ENCODE measurements at places on chromosomes 11 and 22.
A peak's percentile ranks its signal among the peaks of the same experiment; 100 is the strongest.

DNA sequence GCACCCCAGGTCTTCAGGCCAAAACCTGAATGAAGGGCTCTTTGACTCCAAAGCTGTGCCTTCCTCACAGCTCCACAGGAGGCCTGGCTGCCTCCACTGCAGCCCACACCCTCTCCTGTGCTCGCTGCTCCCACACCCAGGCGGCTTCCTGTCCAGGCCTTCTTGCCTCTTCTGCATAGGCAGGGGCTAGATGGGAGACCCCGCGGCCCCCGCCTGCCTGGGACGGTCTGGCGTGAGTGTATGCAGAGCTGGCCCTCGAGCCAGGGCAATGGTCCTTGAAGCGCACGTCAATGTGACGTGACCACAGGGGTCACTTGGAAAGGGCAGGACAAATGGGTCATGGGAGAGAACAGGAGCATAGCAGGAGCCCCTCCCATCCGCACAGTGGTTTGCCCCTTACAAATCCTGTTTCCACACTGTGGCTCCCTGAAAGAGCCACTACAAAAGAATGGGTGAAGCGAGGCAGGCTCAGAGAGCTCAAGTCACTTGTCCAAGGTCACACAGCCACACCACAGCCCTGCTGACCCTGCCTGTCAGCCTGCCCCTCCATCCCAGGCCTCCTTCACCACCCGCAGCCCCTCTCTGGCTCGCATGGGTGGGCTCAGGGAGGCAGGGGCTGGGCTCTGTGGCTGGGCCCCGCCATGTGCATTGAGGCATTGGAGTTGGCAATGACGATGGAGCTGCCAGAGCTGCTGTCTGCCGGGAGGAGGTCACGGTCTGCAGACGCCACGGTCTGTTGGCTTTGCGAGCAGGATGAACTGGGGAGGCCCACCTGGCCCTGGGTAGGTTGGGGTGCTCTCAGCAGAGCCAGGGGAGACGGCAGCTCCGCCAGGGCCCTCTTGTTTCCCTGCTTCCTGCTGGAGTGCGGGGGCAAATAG, 71.2 kb upstream of the WNT11 start:
- no peak for DNase-seq

GRCh38 chr11:102476812-102477211, 24.2 kb upstream of the TMEM123 start:
- DNase-seq: no peak

- no peak for DNase-seq
Observed at GRCh38 chr22:29313576-29314466, 1.7 kb downstream of the RASL10A start.

DNA sequence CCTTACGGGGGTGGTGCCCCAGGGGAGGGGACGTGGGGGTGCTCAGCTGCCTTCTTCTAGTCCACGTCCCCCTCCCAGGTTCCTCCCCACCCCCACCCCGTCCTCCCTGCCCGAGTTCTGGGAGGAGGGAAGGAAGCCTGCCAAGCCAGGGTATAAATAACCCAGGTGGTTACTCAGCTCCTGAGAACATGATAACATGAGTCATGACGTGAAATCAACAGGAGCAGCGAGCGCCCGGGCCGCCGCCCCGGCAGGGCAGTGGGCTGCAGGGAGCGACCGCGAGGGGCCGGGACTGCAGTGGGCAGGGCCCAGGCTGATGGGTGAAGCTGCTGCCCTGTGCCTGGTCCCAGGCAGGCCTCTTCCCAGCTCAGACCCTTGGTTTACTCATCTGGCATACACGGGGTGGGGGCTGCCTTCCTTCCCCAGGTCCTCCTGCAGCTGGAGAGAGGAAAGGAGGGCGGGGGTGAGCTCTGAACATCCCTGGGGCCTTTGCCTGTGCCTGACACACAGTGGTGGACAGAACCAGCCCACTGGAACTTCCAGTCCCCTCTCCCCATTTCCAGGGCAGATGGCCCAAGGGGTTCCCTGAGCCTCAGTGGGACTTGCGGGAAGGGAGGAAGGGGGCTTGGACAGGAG, 8.8 kb upstream of the PDGFB start:
- peak; percentile 89 for DNase-seq

DNA sequence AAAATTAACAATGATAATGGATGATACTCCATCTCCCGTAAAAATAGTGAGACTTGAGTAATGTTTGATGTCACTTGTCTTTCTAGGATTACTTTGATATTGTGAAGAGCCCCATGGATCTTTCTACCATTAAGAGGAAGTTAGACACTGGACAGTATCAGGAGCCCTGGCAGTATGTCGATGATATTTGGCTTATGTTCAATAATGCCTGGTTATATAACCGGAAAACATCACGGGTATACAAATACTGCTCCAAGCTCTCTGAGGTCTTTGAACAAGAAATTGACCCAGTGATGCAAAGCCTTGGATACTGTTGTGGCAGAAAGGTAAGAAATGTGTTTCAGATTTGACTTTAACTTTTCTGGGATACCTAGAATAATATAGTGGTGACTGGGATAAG, 48.0 kb upstream of the L3MBTL2 start:
- DNase-seq: no peak

DNA sequence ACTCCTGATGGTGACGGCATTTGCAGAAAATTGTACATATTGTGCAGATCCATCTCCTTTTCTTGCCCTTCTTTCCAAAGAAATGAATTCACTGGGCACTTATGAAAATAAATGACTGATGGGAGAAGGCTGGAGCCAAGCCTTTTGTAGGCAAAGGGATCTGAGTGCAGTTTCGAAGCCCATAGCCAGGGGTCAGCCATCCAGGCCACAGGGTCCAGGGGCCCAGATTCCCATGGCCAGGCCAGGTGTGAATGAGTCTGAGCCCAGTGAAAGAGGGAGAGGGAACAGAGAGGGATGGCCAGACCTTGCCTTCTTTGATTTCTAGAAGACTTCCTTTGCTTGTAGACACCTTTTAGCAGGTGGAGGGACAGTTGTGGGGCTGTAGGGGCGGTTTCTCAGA, 209.1 kb downstream of the KIRREL3 start:
- DNase-seq: no peak

DNA sequence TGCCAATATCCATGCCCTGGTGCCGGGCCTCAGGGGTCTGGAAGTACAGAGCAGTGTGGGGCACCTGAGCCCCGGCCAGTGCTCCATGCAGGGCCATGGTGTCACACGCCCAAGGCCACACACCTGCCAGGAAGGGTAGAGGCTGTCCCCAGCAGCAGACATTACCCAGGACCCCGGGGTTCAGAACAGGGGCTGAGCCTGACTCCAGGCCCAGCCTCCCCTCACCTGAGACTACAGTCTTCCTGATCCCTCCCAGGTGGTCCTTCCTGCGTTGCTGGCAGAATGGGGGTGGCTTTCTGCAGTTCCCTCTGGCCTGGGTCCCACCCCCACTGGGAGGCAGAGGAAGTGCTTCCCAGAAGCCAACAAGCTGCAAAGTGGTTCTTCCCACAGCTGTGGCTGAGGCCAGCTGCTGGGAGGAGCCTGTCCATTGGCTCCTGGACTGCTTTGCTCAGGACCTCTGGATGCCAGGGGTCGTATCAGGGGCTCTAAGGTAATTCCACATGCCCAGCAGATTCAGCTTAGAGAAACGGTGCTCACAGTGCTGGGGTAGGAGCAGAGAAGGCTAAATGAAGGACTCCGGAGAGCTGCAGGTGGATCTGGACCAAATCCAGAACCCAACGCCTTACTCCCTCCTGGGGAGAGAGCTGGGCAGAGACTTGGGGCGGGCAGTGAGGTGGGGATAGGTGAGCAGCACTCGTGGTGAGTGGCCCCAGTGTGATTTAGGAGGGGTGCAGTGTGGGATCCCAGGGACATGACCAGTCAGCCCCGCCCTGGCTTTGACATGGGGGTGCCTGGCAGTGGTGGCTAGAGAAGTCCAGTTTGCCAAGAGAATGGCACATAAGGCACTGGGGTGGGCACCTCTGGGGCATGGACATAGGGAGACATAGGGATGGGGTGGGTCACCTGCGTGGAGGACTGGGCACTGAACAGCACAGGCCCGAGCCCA, 12.6 kb downstream of the TCIRG1 start:
- DNase-seq: no peak

DNA sequence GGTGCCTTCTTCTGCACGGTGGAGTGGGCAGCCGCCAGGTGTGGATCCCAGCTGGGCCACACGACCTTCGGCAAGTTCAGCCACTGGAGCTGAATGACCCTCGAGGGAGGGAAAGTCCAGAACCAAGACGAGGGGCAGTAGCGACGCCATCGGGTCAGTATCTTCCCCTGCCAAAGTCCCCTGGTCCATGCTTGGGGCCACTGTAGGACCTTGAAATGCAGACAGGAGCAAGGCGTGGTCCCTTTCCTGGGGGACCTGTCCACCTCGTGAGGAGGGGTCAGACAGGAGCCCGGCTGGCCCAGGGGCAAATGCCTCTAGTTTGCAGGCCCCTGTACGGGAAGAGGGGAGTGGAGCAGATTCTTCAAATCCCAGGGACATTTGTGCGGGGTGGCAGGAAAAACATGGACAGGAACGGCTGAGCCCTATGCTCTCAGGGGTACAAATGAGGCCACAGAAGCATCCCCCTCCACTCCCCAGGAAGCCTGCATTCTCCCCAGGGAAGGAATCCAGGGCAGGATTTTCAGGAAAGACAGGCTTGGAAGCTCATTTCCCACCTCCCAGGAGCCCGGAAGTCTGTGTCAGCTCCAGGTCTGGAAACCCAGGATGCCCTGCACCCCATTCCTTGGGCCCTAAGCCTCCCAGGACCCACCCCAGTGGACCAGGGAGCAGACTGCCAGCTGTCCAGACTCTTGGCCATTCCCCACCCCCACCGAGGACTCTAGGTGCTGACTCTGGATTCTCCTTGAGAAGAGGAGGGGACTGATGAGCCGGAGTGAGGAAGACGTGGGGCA, 6.6 kb downstream of the SHANK2 start:
- DNase-seq: no peak

DNA sequence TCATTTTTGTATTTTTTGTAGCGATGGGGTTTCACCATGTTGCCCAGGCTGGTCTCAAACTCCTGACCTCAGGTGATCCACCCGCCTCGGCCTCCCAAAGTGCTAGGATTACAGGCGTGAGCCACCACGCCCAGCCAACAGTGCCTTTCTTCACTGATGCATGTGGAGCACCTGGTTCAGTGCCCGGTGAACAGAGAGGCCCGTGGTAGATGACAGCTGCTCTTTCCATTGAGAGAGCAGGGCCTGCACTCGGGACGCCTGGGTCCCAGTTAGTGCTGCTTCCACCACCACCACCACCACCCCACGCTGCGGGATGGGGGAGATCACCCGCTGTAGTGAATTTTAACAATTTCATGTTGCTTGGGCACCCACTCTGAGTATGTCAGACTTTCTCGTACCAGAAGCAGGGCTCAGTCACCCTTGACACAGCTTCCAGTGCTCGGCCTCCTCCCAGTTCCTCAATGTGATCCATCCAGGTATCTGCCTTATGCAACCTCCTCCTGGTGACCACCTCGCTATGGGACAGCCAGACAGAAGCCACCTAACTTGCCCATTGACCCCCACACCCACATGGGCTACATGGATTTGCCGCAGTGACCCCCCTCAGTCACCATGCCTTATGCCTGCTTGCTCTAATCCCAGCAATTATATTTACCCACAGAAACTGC, 36.6 kb downstream of the ARRB1 start:
- no peak for DNase-seq

- no peak for DNase-seq
Observed at GRCh38 chr22:46696229-46696518, 41.9 kb downstream of the CERK start.

DNA sequence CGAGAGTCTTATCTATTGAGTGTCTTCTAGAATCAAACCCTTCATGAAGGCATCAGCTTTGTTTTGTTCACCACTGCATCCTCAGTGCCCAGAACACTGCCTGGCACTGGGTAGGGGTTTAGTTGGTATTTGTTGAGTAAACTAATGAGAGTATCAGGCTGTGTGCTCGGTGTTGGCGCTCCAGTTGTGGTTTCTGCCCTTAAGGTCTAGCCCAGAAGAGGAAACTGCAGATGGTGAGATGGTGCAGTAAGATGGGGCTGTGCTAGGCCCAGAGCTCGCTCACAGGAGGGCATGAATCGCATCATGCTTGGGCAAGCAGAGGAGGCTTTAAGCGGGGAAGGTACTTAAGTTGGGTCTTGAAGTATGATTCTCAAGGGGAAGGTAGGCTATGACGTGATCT, 97.2 kb downstream of the FBXO7 start:
- no peak for DNase-seq

GRCh38 chr11:13963169-13963948, 836 bp downstream of the SPON1 start:
- DNase-seq: no peak

- DNase-seq: peak; percentile 66
Observed at GRCh38 chr11:72569966-72570892, 104.0 kb downstream of the PDE2A start.

GRCh38 chr22:24184057-24184798, 2.9 kb downstream of the SUSD2 start:
- no peak for DNase-seq

DNA sequence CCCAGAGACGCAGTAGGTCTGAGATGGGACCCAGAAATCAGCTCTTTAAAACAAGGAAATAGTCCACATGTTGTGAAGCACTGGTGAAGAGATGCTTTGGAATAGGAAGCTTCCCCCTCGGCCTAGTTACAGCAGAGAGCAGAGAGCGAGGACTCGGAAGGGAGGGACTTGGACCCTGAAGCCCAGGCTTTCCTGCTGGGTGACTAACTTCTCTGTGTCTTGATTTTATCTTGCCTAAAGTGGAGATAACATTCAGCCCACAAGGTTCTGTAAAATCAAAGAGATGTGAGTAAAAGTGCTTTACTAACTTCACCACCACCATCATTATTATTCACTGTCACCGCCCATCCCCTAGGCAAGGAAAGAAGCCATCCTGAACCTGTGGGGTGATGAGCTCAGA, 58.4 kb downstream of the THAP12 start:
- DNase-seq: no peak

DNA sequence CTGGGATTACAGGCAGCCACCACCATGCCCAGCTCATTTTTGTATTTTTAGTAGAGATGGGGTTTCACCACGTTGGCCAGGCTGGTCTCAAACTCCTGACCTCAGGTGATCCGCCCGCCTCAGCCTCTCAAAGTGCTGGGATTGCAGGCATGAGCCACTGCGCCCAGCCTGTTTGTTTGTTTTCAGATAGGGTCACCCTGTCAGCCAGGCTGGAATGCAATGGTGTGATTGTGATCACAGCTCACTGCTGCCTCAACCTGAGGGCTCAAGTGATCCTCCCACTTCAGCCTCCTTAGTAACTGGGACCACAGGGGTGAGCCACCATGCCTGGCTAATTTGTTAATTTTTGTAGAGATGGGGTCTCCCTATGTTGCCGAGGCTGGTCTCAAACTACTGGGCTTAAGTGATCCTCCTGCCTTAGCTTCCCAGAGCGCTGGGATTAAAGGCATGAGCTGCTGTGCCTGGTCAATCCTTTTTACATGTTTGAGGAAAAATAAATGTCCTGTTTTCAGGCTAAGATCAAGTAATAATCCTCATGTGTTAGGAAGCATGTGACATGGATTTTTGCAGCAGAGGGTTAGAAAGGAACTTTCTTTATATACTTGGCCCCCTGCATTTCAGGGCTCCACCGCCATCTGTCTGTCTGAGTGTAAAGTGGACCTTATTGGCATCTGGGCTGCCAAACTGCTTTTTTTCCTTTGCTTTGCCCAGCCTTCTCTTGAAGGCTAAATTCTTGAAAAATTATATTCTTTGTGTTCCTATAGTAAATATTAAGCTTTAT, 4.8 kb upstream of the SLC3A2 start:
- DNase-seq: no peak

Measured in Daoy (cell line).